ENCODE measurements at places on chromosomes 2 and 18.

DNA sequence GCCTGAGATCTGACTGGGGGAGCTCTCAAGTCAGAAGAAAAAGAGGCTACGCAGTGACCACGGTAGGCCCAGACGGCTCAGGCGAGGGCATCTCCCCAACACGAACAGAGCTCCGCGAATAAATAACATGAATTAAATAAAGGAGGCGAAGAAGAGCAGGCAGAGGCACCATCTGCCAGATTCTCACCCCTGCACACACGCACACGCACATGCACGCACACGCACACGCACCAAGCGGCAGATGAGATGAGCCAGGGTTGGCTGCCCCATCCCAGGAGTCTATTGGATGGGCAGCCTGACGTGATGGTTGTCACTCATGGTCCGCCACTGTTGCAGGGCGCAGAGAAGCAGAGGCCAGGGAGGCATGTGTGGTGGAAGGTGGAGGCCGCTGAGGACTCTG lies 50.4 kb upstream of the ASXL2 start:
- DNase-seq = no peak

GRCh38 chr2:128196471-128196931 lies 105.5 kb downstream of the UGGT1 start:
- no peak for DNase-seq

- DNase-seq = no peak
These were observed 205.8 kb upstream of the CYRIA start for GRCh38 chr2:16871411-16871810.

GRCh38 chr18:76951456-76952247 lies 129.3 kb downstream of the ZNF236 start:
- no peak for DNase-seq

- DNase-seq = no peak
These were observed 96.7 kb upstream of the COPS8 start for GRCh38 chr2:236988690-236989624.

DNA sequence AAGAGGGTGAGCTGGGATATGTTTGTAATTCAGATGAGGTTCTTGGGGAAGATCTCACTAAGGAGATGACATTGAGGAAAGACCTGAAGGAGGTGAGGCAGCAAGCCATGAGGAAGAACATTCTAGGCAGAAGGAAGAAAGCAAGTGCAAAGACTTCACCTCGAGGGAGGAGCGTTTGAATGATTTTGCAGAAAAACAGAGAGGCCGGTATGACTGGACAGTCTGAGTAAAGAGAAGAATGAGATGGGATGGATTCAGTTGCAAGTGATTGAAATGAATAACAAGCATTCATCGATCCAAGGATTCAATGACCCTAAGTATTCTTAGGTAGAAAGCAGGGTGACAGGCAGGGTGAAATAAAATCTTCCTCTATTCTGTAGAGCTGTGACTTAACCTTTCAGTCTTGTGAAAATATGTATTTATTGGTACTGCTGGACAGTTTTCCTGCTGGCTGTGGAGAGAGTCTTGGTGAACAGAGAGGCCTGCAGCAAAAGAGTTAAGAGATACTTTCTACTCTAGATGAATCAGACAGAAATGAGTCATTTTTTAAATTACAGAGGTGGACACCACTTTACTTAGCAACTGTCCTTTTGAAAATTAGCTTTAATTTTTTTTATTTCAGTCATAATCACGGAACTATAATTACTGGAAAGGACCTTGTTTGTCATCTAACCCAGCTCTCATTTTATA lies 278.4 kb downstream of the LRRTM1 start:
- DNase-seq = no peak

GRCh38 chr2:60234274-60234986 lies 319.0 kb downstream of the BCL11A start:
- DNase-seq = no peak

GRCh38 chr2:217804338-217804737 lies 198.5 kb downstream of the TNS1 start:
- no peak for DNase-seq

- no peak for DNase-seq
These were observed 13.2 kb downstream of the NABP1 start for GRCh38 chr2:191691016-191691735.

GRCh38 chr2:191625016-191625415 lies 52.9 kb upstream of the NABP1 start:
- DNase-seq = no peak

- no peak for DNase-seq
These were observed 64.0 kb downstream of the SLC39A10 start for GRCh38 chr2:195721042-195721441.

DNA sequence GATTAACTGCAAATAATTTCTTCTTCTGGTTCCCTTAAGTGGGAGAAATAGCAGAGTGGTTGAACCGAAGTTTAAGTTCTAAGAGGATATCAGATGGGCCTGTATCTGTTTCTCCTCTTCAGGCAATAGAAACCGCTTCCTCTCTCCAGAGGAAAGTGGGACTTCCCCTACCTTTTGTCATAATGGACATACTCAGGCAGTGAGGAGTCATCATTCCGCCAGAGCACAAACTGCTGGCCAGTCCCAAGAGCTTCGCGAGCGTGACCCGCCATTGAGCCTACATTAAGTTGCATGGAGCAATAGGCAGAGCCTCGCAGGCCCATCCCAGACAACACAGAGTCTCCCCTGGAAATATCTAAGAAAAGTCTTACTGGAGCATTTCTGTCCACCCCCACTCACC lies 158.9 kb downstream of the LDLRAD4 start:
- peak; percentile 56 for DNase-seq
